ENCODE measurements at places on chromosomes 5 and 9.

DNA sequence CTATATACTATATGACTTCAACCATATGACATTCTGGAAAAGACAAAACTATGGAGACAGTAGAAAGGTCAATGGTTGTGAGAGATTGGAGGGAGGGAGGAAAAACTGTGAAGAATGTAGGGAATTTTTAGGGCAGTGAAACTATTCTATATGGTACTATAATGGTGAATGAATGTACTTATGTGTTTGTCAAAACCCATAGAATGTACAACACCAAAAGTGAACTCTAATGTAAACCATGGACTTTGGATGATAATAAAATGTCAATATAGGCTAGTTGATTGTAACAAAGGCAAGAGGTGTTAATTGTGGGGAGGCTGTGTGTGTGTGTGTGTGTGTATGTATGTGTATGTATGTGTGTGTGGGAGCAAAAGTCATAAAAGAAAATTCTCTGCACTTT lies 10.8 kb upstream of the STOM start:
- no peak for DNase-seq

GRCh38 chr5:109917966-109918365 lies 228.2 kb downstream of the MAN2A1 start:
- no peak for DNase-seq

- DNase-seq: no peak
Measured at GRCh38 chr5:52725065-52725746, 62.5 kb upstream of the ITGA1 start.

DNA sequence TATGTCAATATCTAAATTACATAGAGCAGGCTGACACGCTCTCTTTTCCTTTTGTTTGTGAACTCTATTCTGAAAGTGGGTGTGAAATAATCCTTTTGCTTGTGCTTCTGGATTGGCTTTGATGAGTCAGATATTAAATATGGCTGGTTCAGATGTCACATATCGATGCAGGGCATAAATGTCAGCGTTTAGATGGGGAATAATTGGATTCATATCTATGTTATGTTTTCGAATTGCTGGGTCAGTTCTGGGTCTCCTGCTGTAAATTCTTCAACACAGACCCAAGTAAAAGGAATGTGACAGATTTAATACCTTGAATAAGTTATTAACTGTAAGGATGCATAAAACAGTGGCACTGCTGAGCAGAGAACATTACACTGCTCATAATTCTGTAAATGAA lies 118.7 kb upstream of the SNX2 start:
- no peak for DNase-seq

DNA sequence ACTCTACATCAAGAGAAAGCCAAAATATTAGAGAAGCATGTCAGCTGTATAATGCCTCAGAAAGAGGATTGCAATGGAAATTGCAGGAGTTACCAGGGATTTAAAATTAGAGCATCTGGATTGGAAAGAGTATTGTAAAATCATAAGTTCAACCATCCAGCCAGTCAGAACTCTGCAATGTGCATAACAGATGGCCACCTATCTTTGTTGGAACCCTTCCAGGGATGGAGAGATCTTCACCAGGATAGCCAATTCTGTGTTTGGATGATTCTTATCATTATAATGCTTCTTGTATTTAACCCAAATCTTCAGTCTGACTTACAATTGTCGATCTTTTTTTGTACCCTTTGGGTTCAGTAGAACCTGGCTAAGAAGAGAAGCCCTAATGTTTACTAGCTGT lies 164.4 kb downstream of the TLR4 start:
- no peak for DNase-seq

DNA sequence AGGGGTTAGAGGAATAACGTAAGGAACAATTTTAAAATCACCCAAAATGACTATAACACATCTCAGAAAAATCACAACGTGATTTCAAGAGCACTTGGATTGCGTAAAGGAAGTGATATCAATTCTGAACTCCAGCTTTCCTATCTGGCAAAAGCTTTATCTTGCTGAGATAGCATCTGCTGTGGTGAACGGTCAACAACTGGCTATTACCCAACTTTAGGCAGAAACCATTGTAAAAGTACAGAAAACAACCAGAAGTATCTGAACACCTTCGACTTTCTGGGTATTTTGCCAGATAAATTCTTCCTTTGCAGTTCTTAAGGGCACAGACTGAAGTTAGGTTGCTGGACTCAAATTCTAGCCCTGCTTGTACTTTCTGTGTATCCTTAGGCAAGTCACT lies 9.2 kb downstream of the ABLIM3 start:
- no peak for DNase-seq

DNA sequence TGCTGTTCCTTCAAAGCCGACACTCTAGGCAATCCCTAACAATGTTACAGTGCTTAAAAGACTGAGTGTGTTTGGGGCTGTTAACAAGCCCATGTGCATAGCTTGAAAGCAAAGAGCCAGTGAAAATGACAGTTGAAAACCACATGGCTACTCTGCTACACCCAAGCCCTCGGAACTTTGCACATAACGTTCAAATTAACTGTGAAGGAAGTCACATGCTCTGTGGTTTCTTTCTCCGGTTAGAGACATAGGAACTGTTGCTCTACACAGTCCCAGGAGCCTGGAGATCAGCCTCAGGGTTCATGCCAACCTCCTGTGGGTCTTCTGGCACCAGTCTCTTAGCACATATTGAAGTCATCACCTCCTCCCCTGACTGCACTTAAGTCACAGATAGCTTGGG lies 51.1 kb downstream of the C9orf152 start:
- DNase-seq: no peak

GRCh38 chr5:15499528-15500324 lies at the start of gene FBXL7:
Gene FBXL7 (plus strand): TSS chr5:15500180.
- no peak for DNase-seq

DNA sequence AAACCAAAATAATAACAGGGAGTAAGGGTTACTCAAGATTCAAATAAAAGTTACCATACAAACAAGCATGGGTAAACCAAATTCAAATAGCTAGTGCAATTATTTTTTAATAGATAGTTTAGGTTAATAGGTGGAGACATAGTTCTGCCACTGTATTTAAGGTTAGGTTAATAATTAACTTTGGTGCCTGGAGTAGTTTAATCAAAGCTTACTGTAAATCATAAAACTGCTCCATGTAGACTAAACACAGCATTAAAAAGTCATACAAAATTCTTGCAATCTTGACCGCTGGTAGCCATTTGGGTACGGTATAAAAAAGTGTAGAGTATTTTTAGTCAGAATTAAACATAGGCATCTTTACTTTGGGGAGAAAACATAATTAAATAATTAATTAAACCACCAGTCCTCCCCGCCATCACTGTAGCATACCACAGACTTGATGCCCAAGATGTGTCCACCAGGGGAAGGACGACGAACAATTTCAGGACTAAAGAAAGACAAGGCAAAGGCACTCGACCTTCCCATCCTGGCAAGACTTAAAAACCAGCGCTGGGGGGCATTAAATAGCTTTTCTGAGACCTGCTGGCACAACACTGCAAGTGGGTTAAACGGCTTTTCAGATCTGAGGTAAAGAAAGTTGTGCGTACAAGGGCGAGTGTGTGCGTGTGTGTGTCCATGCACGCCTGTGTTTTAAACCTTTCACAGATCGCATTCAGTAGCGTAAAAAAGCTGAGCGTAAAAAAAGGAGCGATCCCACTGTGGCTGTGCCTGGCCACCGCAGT lies 2.9 kb downstream of the SEMA6A start:
- no peak for DNase-seq

DNA sequence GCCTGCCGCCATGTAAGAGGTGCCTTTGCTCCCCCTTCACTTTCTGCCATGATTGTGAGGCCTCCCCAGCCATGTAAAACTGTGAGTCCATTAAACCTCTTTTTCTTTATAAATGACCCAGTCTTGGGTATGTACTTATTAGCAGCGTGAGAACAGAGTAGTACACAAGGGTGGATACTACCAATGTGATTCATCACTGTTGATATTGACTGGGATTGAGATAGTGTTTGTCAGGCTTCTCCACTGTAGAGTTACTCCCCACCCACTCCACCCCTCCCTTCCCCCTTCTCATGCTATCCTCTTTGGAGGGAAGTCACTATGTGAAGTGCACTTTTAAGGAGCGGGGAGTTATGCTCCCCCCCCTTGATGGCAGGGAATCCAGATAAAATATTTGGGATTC lies 11.4 kb upstream of the CRHBP start:
- no peak for DNase-seq

DNA sequence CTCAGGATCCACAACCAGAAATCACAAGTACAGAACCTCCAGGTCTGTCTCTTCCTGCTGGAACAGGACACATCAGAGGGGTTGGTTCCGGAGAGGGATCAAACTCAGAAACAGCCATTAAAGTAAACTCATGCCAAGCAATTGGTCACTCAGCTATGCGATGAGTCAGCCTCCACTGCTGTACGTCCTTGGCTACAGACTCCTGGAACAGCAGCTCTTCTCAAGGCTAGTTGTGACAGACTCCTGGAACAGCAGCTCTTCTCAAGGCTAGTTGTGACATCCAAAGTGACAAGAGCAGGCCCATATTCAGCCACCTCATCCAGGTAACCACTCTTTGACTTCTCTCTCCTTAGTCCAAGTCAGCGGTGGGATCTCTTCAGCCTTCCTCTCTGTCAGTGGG lies at the start of gene SPINK13:
SPINK13 (plus strand) TSS at position 229 of the 400 bp plus-strand sequence. CDS start 1,279 bp downstream, outside the sequence.
- DNase-seq: no peak

GRCh38 chr5:143074414-143074996 lies 304.3 kb downstream of the ARHGAP26 start:
- DNase-seq: no peak

GRCh38 chr5:166163996-166164610 lies 2127.3 kb upstream of the WWC1 start:
- DNase-seq: no peak

DNA sequence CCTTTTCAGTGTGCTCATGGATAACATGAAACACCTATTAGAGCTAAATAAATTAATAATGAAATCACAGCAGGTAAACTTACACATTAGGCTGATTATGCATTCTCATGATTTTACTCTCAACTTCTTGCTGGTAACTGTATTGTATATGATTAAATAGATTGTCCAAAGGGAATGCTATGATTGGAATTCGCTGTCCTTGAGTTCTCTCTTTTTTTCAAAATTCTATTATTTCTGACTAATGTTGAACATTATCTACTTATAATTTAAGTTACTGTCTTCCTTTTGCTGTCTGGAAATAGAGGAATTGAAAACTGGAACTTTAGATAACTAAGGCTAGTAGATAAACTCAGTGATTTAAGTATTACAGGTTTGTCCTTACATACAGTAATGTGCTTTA lies 13.1 kb downstream of the CENPH start:
- no peak for DNase-seq

GRCh38 chr5:27568811-27569210 lies 530.4 kb upstream of the CDH9 start:
- DNase-seq: no peak

DNA sequence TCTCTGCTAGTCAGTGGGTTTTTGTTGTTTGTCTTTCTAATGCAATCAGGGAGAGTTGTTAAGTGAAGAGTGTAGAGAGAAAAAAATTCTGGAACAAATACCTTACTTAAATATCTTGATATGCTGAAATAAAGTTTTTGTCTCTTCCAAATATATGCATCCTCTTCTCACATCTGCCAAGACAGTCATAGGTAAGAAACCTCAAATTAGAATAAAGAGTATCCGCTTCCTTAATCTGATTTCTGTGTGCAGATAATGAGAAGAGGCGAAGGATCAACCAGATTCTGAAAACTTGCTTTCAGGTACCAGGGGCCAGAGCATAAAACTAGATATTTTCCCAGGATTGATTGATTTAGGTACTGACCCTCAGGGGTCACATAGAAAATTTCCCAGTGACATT lies 11.3 kb upstream of the IL6ST start:
- DNase-seq: no peak

DNA sequence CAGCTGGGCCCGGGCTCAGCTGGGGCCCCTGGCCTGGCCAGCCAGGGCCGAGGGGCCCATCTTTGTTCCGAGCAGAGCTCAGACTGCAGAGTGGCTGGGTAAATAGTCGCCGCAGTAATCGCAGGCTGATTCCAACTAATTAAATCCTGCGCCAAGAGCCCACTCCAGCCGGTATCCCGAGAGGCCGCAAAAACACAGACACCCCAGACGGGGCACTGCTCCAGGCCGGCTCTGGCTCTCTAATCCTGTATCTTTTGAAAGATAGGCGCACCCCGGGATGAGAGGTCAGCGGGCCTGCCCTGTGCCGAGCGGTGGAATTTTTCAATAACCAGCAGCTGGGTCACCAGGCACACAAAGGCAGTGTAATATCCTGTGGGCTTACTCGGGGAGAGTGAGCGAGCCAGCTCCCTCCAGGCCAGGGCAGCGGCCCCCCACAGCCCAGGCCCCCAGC lies 57.7 kb downstream of the LMX1B start:
- no peak for DNase-seq

DNA sequence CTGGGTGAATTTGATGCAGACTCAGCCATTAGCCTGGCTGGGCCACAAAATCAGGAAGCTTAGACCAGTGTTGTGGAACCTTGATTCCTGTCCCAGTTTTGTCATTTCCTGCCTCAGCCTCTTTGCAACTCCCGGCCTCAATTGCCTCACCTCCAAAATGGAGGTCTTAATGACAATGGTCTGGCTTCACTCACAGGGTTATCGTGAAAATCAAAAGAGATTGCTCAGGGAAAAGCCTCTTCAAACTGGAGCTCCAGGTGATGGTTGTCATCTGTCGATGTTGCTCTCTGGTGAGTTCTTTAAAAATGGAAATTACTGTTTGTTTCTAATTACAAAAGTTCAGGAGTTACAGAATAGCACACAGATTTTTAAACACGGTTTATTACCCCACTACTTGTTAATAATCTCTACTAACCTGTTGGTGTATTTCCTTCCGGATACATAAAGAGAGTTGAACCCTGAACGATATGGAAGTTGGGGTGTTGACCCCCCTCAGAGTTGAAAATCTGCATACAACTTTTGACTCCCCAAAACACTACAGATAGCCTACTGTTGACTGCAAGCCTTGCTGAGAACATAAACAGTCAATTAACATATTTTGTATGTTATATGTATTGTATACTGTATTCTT lies 109.9 kb upstream of the CPEB4 start:
- no peak for DNase-seq

DNA sequence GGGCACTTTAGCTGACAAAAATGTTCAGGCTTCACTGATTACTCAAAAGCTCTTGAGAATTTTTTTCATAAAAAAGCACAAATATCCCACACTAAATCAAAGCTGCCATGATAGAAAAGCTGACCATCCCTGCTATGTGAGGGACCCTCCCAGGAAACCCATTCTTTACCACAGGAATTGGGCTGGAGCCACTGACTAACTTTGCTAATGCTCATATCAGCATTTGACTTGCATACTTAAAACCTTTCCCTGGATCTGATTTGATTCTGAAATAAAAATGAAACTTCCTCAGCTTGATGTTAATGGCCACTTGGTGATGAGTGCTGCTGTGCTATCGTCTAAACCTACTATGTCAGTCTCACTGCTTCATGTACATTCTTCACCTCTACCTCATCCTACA lies 243.6 kb downstream of the PRELID2 start:
- no peak for DNase-seq

DNA sequence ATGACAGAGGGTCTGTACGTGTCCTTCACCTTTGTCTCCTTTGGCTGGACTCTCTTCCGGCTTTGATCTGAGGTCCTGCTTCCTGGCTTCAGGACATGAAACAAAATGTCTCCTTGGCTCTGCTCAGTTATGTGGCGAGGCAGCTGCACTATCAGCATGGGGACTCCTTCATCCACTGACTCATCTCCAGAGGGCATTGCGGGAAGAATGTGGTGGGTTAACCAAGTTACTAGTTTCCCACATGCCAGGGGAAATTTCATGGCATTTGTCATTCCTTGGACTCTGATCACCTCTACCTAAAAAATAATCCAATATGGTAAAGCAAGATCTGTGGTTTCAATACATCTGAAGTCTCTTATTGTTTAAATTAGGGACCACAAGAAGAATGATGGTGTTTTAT lies 259.7 kb downstream of the MED10 start:
- no peak for DNase-seq

All from cortex of kidney (tissue), 1 donor.